Left ventricle myocardium inferior (tissue), 1 donor: ENCODE measurements at places on chromosomes 5 and 9.

DNA sequence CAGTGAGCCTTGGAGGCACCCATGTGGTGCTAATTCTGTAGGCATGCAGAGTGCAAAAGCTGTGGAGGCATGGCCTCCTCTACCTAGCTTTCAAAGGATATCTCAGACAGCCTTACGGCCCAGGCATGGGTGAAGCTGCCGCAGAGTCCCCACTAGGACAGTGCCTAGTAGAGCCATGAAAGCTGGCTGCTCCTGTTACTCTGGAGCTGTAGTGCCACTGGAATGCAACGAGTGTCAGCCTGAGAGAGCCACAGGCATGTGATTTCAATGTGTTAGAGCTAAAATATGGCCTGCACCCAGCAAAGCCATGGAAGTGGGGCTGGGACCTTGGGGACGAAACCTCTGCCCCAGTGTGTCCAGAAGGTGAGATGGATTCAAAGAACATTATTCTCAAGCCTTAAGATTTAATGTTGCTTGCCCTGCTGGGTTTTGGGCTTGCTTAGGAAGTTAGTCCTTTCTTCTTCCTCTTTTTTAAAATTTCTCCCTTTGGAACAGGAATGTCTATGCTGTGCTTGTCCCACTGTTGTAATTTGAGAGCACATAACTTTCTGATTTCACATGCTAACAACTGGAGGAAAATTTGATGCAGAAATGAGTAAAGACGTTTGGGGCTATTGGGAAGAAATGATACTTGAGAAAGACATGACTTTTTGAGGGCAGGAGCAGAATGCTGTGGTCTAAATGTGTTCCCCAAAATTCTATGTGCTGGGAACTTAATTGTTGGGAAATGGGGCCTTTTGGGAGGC lies 298.4 kb downstream of the PSAT1 start:
- DNase-seq, result no peak

DNA sequence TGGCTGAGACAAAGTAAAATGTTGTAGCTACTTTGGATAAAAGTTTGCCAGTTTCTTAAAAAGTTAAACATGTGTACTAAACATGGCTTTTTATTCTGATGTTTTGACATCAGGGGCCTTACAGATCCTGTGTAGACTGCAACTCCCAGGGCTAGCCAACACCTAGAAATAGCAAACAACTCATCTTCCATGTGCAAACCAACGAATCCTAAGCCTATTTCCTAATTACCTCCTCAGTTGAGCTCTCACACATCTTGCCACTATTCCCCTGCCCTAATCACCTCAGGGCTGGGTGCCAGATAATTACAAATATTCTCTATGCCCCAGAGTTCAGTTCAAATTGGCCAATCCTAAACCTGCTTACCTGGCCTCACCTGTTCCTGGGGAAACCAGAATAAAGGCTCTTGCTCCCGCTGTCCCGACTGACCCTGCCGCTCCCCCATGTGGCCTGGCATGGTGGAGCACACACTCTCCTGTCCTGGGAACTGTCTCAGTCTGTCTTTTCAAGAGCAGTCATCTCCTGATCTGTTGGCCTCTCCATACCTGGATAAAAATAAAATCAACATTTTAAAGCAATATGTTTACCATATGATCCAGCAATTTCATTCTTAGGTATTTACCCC lies 37.1 kb upstream of the FAM169A start:
- no peak for DNase-seq

DNA sequence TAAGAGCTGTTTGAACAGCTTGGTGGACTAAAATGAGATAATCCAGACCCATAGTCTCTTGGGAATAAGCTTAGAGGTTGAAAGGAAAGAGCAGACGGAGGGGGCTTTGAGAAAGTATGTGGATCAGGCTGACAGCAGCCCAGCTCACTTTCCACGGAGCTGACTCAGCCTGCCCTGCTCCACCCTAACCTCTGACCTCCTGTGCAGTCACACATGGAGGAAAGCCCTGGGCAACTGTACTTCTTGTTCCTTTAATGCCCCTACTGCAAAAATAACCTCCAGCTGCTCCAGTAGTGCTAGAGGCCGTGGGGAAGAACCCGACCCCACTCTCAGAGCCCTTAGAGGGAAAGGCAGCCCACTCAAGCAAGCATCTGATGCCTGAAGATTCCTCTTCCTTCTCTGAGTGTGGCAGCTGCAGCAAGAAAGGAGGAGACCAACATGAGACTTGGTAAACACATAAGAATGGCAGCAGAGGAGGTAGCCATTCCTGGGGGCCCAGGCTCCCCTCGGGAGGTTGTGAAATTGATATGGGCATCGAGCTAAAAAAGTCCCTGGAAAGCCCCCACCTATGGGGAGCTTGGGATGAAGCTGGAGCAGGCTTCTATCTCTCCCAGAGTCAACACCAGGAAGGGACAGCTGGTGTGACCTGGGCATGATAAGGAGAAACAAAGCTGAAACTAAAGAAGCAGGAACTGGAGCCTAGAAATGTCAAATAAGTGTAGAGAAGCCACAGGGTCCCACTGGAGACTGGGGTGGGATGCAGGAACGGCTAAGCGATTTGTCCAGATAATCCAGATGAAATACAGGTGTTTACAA lies 204.3 kb downstream of the PIK3R1 start:
- no peak for DNase-seq

DNA sequence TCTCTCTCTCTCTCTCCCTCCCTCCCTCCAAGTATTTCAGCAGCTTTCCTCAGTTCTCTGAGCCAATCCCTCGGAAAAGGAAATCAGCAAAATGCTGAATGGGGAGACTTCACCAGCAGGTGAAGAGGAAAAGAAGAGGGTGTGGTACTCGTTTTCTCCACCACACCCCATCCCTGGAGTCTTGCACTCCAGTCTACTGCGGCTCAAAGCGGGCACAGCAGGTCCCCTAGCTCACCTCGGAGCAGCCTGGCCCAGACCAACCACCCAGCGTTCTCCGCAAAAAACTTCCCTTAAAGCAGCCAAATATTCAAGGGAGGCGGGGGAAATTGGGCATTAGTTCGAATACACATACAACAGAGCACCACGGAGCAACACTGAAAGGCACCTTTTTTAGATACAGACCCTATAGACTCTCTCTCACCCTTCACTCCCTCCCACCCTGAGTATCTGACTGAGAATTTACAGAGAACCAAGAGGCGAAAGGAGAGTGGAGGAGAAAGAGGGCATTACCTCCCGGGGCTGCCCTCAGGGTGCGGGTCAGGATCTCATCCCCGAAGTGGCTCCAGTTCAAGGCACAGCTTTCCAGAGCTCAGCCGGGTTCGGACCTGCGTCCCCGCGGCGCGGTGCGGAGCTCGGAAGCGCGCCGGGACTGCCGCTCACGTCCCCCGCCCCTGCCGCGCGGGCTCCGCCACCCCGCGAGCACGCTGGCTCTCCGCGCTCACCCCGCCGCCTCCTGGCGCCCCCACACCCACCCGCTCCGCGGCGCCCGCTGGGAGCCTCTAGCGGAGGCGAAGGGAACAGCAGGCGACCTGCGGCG lies 1638.5 kb upstream of the C9orf72 start:
- DNase-seq, result no peak
